Glutamatergic neuron (in vitro differentiated cells): ENCODE measurements at places on chromosomes 2 and 18. TPM values are rescaled to one million over a fixed set of nuclear protein-coding genes. Genes with fewer than 3 reads are reported as not detected.

DNA sequence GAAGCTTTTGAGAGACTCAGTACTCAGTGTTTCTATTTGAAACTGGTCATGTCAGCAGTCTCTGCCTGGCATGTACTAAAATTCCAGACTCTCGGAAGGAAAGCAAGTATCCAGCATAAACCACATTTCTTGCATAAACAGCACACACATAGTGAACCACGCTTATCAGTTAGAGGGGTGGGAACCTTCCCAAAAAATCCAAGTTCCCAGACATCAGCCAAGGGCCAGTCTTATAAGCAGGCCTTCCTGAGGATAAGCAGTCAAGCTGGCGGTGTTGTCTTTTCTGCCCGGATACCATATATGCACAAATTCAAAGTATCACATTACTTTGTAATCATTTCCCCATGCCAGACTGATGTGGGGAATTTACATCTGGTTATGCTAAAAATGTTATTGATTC lies 73.6 kb downstream of the ST6GAL2 start:
- no peaks in the 10 kb centered on the region for H3K36me3 ChIP-seq
- H3K27me3 ChIP-seq: peaks cover 2% of the 10 kb centered on the region
- no peak overlapping the region for H3K4me3 ChIP-seq
- H3K4me1 ChIP-seq: no peaks in the 10 kb centered on the region
- H3K27ac ChIP-seq: no peak overlapping the region
- no peak for DNase-seq

Gene FAM228B
- total RNA-seq: 18.9 TPM

DNA sequence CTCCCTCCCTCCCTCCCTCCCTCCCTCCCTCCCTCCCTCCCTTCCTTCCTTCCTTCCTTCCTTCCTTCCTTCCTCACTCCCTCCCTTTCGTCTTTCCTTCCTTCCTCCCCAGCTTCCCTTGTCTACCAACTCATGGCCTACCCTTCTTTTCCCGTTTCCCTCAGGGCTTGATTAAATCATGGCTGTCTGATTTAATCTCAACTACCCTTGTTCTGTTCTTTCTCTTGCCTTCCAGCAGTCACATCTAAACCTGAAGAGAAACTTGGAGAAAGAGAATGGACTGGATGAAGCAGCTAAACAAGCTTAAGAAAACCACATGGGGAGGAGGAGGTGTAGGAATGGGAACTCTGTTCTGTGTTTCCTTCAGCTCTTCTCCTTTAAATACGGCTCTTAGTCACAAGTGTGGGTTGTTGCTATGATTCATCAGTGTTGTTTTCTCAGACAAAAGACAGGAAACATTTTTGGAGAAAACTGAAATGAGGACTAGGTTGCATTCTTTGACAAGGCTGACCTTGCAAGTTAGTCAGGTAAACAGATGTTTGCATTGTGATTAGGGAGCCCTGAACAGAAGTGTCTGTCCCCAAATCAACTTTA lies 177.9 kb downstream of the LRRTM1 start:
- H3K27ac ChIP-seq: no peak overlapping the region
- H3K4me1 ChIP-seq: peaks cover 10% of the 10 kb centered on the region
- H3K27me3 ChIP-seq: peaks cover 2% of the 10 kb centered on the region
- H3K4me3 ChIP-seq: no peak overlapping the region

- DNase-seq: no peak
- no peak overlapping the region for H3K4me3 ChIP-seq
- peaks cover 2% of the 10 kb centered on the region for H3K27me3 ChIP-seq
- no peak overlapping the region for H3K27ac ChIP-seq
These were observed 48.4 kb downstream of the MYCN start for GRCh38 chr2:15988733-15989132.

Gene UGGT1
- 67.9 TPM for total RNA-seq

Gene AGXT
- total RNA-seq: not detected

Gene LOXHD1
- not detected for total RNA-seq

DNA sequence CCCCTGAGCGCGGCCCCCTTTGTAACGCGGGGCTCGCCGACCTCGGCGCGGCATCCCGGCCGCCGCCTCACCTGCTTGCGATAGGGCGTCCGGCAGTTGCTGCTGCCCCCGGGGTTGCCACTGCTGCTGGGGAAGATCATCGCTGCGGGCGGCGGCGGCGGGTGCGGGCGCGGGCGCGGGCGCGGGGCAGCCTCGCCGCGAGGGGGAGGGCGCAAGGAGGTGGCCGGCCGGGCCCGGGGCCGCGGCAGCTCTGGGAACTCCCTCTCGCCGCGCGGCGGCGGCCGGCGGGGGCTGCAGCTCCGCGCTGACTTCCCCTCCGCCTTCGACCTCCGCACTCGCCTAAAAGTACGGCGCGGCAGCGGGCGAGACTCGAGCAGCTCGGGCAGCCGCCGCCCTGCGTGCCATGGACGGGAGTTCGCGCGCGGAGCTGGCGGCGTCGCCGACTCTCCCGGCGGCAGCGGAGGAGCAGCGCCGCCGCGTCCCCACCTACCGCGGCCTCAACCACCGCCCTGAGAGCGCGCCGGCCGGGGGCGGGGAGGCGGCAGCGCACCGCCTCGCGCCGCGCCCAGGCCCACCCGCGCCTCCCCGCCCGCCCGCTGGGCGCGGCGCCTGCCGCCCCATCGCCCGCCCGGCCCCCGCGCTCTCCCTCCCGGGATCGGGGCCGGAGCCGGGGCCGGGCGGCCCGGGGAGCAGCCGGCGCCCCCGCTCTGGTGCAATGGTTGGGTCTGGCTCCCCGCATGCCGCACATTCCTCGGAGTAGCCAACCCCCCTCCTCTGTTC lies 86.0 kb downstream of the RBMS1 start:
- H3K4me1 ChIP-seq: peaks cover 61% of the 10 kb centered on the region
- peak overlapping the region; percentile 99 for H3K4me3 ChIP-seq
- H3K27ac ChIP-seq: peak overlapping the region; percentile 92
- H3K27me3 ChIP-seq: peaks cover 27% of the 10 kb centered on the region
- peak; percentile 67 for DNase-seq

- no peak overlapping the region for H3K27ac ChIP-seq
- H3K36me3 ChIP-seq: no peaks in the 10 kb centered on the region
- H3K4me1 ChIP-seq: no peaks in the 10 kb centered on the region
- no peak for DNase-seq
These were observed 64.3 kb downstream of the NCKAP5 start for GRCh38 chr2:133503927-133504326.

DNA sequence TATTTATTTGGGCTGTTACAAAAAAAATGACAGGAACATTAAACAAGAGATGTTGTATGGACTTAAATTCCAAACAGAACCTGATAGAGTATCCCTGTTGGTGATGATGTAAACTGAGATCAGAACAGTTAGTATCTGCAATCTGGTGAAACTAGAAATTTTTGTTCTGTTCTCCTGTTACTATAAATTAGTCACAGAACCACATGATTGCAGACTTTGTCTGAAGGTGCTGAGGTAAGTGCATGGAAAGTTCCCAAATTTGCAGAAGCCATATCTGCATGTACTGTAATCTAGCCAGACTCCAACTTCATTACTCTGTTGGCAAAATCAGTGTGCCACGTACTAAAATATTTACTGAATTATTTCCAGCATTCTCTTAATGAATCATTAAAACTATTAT lies 516.3 kb upstream of the FSIP2 start:
- H3K27me3 ChIP-seq: peaks cover 4% of the 10 kb centered on the region
- no peak for DNase-seq
- peaks cover 5% of the 10 kb centered on the region for H3K36me3 ChIP-seq
- H3K4me3 ChIP-seq: no peak overlapping the region
- peak overlapping the region; percentile 65 for H3K27ac ChIP-seq
- H3K4me1 ChIP-seq: peaks cover 22% of the 10 kb centered on the region

Gene ORMDL1
- total RNA-seq: 55.1 TPM

DNA sequence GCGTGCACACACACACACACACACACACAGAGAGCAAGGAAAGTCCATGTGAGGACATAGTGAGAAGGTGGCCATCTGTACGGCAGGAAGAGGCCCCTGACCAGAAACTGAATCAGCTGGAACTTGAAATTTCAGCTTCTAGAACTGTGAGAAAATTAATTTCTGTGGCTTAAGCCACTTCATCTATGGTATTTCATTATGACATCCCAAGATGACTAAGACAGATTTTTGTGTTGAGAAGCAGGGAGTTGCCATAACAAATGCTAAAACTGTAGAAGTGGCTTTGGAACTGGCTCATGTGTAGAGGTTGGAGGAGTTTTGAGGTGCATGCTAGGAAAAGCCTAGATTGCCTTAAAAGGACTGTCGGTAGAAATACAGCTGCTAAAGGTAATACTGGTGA lies 63.4 kb upstream of the ZBTB7C start:
- H3K36me3 ChIP-seq: peaks cover 11% of the 10 kb centered on the region
- H3K27me3 ChIP-seq: peaks cover 5% of the 10 kb centered on the region
- H3K4me1 ChIP-seq: peaks cover 5% of the 10 kb centered on the region
- no peak overlapping the region for H3K27ac ChIP-seq

DNA sequence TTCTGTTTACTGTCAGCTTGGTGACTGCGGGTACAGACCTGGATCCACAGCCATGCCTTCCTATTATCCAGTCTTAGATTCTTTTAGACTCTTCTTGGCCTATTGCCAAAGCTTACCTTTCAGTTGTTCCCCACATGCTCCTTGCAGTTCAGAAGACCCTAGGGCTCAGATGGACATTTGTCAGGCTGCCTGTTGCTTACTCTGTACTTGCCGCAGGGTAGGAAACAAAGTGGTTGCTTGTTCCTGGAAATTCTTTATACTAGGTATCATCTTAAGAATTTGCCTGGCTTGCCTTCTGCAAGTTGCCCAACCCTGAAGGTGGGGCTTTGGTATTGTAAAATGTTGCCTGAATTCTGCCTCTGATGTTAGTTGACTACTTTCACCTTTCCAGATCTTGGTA lies 24.4 kb downstream of the CD28 start:
- no peak overlapping the region for H3K27ac ChIP-seq
- DNase-seq: no peak
- no peaks in the 10 kb centered on the region for H3K36me3 ChIP-seq
- peaks cover 16% of the 10 kb centered on the region for H3K4me1 ChIP-seq
- no peaks in the 10 kb centered on the region for H3K27me3 ChIP-seq
- H3K4me3 ChIP-seq: no peak overlapping the region

DNA sequence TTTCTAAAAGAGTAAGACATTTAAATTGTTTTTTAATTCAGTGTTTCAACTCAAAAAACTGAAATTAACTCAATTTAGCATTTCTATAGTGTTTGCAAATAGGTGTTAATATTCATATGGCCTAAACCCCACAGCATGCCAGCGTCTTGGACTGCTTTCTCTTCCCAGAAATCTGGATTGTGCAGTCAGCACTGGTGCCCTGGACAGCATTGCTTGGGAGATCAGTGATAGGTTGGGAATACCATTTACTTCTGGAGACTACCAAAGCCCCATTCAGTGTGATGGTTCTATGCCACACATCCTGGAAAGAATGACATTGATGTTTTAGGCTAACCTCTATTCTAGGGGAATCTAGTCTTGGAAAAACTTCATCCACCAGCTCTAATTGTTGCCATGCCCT lies 455.0 kb upstream of the KLHL29 start:
- no peak for DNase-seq
- peaks cover 2% of the 10 kb centered on the region for H3K27me3 ChIP-seq
- H3K36me3 ChIP-seq: peaks cover 4% of the 10 kb centered on the region
- peaks cover 1% of the 10 kb centered on the region for H3K4me1 ChIP-seq
- no peak overlapping the region for H3K27ac ChIP-seq

Gene NDC80
- 7.7 TPM for total RNA-seq

GRCh38 chr2:224670203-224670602 lies 46.0 kb downstream of the CCDC195 start:
- no peak for DNase-seq
- H3K36me3 ChIP-seq: no peaks in the 10 kb centered on the region
- H3K4me3 ChIP-seq: no peak overlapping the region
- H3K27me3 ChIP-seq: no peaks in the 10 kb centered on the region
- H3K27ac ChIP-seq: no peak overlapping the region

Gene VIL1
- total RNA-seq: not detected

Gene ONECUT2
- 230 TPM for total RNA-seq

DNA sequence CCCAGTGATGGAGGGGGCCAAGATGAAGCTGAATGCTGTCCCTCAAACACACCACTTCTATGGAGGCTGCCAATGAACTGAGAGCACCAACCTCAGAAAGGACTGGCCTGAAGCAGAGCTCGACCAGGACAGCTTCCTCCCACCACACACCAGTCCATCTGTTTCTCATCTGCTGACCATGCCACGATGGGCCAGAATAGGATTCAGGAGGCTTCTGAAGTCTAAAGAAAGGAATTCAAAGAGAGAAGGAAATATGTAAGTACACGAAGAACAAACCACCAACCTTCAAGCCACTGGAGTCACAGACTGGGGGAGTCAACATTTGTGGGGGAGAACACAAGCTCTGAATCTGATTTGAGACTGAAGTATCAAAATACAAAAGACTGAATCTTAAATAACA lies 157.6 kb upstream of the CCDC68 start:
- H3K27me3 ChIP-seq: no peaks in the 10 kb centered on the region
- no peak for DNase-seq
- H3K4me3 ChIP-seq: no peak overlapping the region
- no peaks in the 10 kb centered on the region for H3K36me3 ChIP-seq

DNA sequence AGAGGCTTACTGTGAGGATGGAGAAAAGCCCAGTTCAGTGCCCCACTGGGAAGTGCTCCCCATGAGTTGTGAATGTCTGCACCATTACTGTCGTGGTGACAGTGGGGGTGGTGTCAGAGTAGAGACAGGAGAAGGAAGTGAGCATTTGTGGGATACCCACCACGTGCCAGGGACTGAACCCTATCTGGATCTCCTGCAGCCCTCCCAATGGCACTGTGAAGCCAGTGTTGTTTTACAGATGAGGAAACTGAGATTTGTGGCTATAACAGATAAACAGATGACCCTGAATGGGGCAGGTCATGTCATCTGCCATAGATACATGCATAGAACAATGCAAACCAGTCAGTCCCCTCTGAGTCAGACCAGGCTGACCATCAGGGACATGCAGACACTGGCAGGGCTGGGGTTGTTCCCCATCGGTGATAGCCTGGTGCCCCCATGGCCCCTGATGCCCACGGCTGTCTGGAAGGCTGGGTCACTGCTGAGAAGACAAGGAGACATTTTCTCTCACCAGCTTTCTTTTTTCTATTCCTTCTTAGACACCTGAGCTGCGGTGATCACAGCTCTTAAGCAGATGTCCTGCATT lies 60.8 kb downstream of the EMILIN2 start:
- H3K4me3 ChIP-seq: peak overlapping the region; percentile 74
- peaks cover 13% of the 10 kb centered on the region for H3K27me3 ChIP-seq
- H3K27ac ChIP-seq: no peak overlapping the region
- DNase-seq: no peak
